ENCODE measurements at places on chromosomes 13 and 19. TPM values are rescaled to one million over a fixed set of nuclear protein-coding genes. Genes with fewer than 3 reads are reported as not detected.

The APLP1 gene
- 4.2 TPM for total RNA-seq

The SELENOV gene
- total RNA-seq: not detected

The NOVA2 gene
- 3.6 TPM for total RNA-seq

The NLRP11 gene
- not detected for total RNA-seq

DNA sequence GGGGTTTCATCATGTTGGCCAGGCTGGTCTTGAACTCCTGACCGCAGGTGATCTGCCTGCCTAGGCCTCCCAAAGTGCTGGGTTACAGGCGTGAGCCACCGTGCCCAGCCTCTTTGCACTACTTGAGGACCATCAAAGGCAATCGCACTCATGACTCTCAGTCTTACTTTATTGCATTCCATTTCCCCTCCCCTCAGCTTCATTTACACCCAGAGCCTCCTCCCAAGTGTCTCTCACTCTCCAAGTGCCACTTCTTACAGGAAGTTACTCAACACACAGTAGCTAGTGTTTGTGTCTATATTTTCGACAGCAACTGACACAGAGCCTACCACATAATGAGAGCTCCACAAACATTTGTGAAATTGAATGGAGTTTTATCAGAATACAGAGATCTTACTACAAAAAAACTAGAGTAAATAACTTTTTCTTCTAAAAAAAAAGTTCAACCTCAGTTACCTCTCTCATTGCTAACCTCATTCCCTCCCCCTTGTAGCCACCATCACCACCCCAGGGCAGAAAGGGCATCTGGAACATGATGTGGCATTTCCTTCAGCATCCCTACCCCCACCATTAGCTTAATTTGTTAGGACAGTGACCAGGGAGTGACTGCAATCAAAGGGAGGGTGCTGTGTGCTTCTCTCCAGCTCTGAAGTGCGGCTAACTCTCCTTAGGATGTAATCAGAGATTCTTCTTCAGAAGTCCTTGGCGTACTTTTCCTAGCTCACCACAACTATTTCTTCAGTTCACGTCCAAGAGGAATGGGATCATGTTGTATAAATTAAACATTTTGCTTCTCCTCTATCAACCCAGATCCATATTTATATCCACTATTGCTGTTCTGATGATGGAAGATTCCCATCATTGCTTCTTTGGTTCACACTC lies 17.0 kb upstream of the RUBCNL start:
- no peak for DNase-seq

DNA sequence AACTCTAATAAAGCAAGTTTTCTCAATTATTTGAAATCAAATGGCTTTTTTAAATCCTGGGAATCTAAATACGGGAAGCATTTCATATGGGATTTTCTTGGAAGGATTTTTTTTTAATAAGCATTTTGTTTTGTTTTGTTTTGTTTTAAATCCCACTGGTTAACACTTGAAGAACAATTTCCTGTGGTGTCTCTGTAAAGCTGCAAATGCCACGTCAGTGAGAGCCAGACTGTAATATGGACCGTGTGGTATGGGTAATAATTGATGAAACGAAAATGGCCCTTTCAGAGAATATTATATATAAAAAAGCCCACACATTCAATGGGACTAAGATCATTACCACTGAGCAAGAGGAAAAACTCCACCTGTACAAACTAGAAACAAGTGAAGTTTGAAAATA lies 33.9 kb upstream of the MIR17HG start:
- DNase-seq: no peak

- no peak for DNase-seq
These were observed at the start of gene OR7G1 for GRCh38 chr19:9115307-9115813. Gene OR7G1, minus strand, starts transcription at chr19:9115763. Its CDS starts 0 bp downstream, at chr19:9115763.

GRCh38 chr19:12784871-12785430 lies 6.3 kb upstream of the JUNB start:
- no peak for DNase-seq

- DNase-seq: no peak
These were observed 30.7 kb upstream of the NFIC start for GRCh38 chr19:3335431-3336350.

- peak; percentile 52 for DNase-seq
These were observed 964 bp downstream of the SPINT2 start for GRCh38 chr19:38265213-38265861.

GRCh38 chr19:30391052-30391451 lies 18.9 kb downstream of the ZNF536 start:
- DNase-seq: no peak

- DNase-seq: no peak
These were observed 11.5 kb upstream of the TNFSF9 start for GRCh38 chr19:6519289-6519688.

Data from breast epithelium (tissue), 4 donors.